Liver (tissue), 10 donors: ENCODE measurements at places on chromosomes 5 and 9.

- no peak for DNase-seq
Measured at GRCh38 chr5:65440456-65440855, 41.3 kb downstream of the ADAMTS6 start.

- no peak for DNase-seq
Measured at GRCh38 chr9:75438716-75439115, 350.4 kb downstream of the OSTF1 start.

GRCh38 chr5:132883261-132883834 lies 9.9 kb downstream of the LEAP2 start:
- DNase-seq: no peak

GRCh38 chr9:72895122-72895521 lies 57.7 kb downstream of the ALDH1A1 start:
- DNase-seq: no peak

- DNase-seq: no peak
Measured at GRCh38 chr5:173233347-173234128, 1.5 kb downstream of the NKX2-5 start.

- no peak for DNase-seq
Measured at GRCh38 chr9:126587187-126588185, 26.2 kb upstream of the LMX1B start.

- no peak for DNase-seq
Measured at GRCh38 chr9:33750839-33751339, 44.5 kb upstream of the PRSS3 start.

DNA sequence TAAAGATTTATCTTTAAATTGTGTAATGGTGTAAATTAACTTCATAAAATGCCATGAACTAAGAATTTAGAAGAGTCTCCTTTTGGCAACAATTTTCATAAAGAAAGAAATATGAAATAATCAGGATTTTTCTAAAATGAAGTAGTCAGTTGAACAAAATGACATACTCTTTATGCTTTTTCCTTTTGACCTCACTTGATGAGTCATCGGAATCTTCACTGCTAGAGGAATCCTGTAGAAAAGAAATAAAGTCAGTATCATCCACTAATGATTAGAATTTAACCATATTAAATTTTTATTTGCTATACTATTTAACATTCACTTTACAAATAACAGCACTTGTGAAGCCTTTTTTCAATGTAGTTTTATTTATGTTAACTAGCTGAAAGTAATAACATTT lies 26.1 kb downstream of the CHD1 start:
- no peak for DNase-seq

GRCh38 chr5:96080557-96080956 lies 118.9 kb upstream of the ELL2 start:
- no peak for DNase-seq

DNA sequence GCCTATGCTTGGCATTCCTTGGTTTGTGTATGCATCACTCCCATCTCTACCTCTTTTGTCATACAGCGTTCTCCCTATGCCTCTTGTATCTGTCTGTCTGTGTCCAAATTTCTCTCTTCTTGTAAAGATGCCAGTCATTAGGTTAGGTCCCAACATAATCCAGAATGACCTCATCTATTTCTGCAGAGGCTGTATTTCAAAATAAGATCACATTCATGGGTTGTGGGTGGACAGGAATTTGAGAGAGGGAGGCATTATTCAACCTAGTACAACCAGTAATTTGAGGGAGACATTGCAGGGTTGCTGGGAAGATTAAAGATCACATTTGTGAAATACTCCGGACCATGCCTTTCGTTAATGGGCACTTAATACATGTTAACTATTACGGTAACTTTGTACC lies 155.0 kb downstream of the MAN2A1 start:
- DNase-seq: no peak

- DNase-seq: no peak
Measured at GRCh38 chr9:38031594-38031993, 37.4 kb downstream of the SHB start.

- DNase-seq: no peak
Measured at GRCh38 chr5:152474961-152475360, 69.9 kb upstream of the NMUR2 start.

- DNase-seq: no peak
Measured at GRCh38 chr9:114399381-114399780, 11.6 kb upstream of the AKNA start.

DNA sequence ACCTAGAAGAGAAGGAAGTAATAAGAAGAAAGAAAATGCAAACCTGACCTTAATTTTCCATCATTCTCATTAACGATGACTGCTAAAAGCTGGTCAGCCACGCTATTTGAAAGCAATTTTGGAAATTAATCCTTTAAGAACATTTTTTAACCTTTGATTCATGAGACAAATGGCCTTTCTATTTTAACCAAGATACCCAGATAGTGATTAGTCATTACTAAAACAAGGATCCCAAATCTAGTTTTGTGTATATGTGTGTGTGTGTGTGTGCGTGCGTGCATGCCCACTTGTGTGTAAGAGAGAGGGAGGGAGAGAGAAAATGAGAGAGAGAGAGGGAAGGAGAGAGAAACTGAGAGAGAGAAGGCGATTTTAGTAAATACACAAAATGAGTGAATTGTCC lies 329.5 kb downstream of the DEPDC1B start:
- no peak for DNase-seq

DNA sequence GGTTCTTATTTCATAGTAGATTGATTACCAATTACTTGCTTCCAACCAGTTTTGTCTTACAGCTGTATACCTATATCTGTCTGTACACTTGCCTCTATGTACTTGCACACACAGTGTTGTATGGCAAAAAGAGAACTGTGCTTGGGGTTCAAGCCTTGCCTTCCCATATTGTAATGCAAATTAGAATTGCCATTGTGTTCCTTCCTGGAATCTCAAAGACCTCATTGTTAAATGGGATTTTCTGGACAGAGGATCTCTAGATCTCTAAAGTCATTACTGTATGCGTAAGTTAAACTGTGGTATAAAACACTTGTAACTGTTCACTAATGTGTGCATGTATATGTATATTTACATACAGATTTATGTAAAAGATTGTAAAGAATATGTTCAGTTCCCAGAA lies 428.8 kb downstream of the CAAP1 start:
- no peak for DNase-seq

DNA sequence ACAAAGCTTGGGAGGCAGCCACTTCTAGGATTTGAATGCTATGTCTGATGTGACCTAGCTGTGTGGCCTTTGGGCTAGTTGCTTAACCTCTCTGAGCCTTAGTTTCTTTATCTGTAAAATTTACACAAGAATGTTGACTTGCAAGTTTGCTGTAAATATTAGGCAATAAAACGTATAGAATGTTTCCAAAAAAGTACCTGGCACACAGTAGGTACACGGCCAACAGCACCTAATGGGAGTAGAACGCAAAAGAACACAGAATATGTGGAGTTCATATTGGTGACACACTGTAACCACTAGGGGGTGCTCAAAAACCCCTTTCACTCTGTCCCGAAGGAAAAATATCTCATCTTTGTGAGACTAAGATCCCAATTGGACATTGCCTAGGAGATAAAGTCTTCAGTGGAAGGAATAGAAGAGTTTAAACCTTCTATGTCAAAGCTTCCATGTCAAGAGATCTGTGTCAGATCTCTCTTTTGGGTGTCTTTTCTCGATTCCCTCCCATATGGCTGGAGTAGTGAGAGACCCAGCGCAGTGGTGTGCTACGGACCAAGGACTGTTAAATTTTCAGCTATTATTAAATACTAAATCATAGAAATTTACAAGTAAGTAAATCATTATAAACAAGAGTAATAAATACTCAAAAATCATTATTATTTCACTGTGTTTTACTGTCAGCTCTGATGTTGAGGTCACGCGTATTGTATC lies 145.4 kb upstream of the RAD23B start:
- no peak for DNase-seq

- no peak for DNase-seq
Measured at GRCh38 chr9:20227166-20227874, 395.0 kb downstream of the MLLT3 start.

GRCh38 chr9:17531642-17532254 lies 47.1 kb upstream of the SH3GL2 start:
- peak; percentile 44 for DNase-seq

DNA sequence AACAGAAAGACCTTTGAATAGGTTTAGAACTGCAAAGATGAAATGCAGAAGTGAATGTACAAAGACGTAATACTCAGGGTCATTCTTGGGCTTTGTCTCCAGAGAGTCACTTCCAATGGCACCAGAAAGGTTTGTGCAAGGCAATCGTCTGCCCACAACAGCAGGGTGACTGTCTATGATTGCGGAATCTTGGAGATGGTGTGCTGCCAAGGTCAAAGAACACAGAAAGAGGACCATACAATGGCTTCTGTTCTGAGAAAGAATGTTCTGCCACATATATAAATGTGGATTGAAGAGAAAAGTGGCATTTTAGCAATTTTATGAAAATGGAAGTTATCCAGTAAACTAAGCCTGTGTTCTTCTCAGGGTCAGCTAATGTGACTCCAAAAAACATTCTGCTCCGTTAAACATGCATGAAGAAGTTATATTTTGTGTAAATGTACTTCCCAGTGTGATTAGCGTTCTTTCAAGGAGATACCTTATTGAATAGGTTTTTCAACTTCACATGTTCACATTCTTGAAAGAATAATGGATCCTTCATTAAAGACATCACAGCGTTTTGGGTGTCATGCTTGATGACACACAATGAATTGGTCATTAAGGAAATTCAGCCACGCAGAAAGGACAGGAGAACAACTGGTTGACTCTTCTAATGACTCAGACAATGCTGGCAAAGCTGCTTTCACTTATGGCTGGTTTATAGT lies 73.4 kb upstream of the CDH6 start:
- no peak for DNase-seq

GRCh38 chr5:53594419-53594818 lies 34.0 kb downstream of the NDUFS4 start:
- DNase-seq: no peak

DNA sequence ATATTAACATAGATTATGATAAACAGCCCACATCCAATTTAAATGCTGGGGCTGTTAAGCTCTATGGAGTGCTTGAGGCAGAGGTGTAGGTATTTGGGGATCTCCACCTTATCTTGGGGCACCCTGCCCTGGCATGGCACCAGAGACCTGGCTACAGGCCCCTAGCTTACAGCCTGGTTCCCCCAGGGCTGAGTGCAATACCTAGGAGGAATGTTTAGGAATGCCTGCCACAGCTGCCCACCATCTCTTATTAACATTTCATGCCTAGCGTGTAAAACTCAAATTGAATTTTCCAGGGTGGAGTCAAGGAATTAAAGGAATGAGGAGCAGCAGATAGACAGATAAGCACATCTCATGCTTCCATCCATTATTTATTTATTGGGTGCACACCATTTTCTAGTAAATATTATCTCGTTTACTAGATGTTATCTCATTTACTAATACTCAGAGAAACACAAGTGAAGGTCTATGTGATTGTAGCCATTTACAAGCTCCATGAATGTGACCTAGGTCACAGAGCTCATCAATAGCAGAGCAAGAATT lies 55.6 kb upstream of the TNFSF8 start:
- no peak for DNase-seq

DNA sequence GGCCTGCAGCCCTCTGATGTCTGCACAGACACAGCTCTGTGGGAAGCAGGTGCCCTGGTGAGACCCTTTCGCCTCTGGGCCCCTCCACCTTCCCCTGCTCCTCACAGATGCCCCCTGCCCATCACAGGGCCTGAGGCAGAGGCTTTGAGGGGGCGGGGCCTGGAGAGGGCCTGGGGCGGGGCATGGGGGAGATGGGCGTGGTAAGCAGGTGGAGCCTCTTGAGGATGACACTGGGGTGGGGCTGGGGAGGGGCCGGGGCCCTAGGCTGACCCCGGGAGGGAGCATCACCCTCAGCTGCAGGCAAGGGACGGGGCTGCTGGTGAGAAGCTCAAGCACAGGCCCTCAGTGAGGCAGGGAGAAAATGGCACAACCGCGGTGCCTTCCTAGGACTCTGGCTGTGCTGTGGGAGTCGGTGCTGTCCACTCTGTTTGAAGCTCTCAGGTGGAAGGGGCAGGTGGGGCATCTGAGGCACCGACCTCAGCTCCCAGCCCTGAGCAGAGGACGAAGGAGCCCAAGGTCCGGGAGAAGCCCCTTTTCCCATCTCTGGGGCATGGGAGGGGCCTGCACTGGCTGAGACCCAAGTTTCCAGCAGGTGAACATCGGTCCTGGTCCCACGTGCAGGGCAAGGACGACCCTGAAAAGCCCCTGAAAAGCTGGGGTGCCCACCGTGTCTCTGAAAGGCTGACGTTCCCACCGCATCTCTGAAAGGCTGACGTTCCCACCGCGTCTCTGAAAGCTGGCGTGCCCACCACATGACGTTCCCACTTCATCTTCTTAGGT lies 17.5 kb upstream of the SLC9A3 start:
- no peak for DNase-seq

- no peak for DNase-seq
Measured at GRCh38 chr9:34070606-34071324, 22.1 kb upstream of the UBAP2 start.
